Stimulated activated CD8-positive, alpha-beta memory T cell treated with anti-CD3 and anti-CD28 coated beads, Interleukin-4, amount 100 ng/mL, for 1 hour (primary cell): ENCODE measurements at places on chromosomes 7 and 10.

- DNase-seq = no peak
Observed at GRCh38 chr10:61975391-61975932, 74.0 kb downstream of the ARID5B start.

- DNase-seq = no peak
Observed at GRCh38 chr7:4871056-4871680, 9.3 kb upstream of the PAPOLB start.

- DNase-seq = no peak
Observed at GRCh38 chr10:16192337-16192736, 244.5 kb upstream of the PTER start.

- DNase-seq = no peak
Observed at GRCh38 chr10:69636626-69637605, 6.9 kb downstream of the FAM241B start.

DNA sequence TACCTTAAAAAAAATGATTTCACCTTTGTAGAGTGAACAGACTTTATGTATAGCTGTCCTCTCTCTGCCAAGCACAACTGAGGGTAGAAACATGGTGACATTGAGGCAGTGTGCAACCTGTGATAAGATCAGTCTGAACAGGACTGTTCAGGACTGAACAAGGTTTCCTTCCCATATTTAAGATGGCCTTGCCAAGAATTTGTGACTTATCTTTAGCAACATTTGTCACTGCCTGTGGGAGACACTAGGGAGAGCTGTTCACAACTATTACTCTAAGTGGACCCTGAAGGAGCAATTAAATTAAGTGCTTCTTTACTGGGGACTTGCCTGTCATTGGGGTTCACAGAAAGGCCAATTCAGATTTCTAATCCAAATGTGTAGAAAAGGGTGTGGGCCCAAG lies 6.7 kb downstream of the OR13A1 start:
- DNase-seq = no peak

DNA sequence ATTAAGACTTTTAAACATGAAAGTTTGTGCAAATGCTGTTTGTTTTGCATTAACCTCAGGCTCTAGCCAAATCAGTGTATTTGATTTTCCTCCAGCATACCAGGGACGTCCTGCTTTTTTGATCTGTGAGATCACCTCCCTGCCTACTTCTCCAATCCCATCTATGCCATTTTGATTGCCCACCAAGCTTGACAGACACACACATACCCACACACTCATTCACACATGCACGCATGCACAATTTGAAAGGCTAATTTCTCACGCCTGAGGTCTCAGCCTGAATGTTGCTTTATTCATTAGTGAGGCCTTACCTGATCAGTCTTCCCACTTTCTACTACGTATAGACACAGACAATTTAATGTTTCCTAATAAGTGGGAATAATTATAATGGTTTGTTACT lies 53.5 kb downstream of the CDK13 start:
- DNase-seq = no peak

DNA sequence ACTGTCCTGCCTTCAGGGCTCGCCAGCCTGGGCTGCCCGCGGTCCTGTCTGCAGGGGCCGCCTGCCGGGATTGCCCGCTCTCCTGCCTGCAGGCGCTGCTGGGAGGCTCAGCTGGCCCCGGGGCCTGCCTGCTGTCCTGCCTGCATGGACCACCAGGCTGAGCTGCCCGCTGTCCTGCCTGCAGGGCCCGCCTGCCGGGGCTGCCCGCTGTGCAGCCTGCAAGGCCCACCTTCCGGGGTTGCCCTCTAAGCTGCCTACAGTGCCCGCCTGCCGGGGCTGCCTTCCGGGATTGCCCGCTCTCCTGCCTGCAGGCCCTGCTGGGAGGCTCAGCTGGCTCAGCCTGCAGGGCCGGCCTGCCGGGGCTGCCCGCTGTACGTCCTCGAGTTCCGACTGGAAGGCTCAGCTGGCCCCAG lies 164.4 kb downstream of the GLRX3 start:
- no peak for DNase-seq

- no peak for DNase-seq
Observed at GRCh38 chr7:21805791-21806190, 139.9 kb downstream of the CDCA7L start.
